GM18507 (cell line): ENCODE measurements at places on chromosomes 7 and 10.

- no peak for DNase-seq
Observed at GRCh38 chr7:45567713-45568112, 6.5 kb upstream of the ADCY1 start.

- DNase-seq: no peak
Observed at GRCh38 chr10:44828508-44829142, 82.5 kb upstream of the TMEM72 start.

- DNase-seq: no peak
Observed at GRCh38 chr10:113297226-113297625, 255.6 kb upstream of the HABP2 start.

GRCh38 chr7:90825779-90826178 lies 229.7 kb downstream of the CDK14 start:
- no peak for DNase-seq

GRCh38 chr10:58856508-58857240 lies 319.8 kb upstream of the PHYHIPL start:
- no peak for DNase-seq

- no peak for DNase-seq
Observed at GRCh38 chr7:105638902-105639495, 57.7 kb upstream of the EFCAB10 start.

- DNase-seq: no peak
Observed at GRCh38 chr7:77538281-77539212, 1.5 kb downstream of the PTPN12 start.

DNA sequence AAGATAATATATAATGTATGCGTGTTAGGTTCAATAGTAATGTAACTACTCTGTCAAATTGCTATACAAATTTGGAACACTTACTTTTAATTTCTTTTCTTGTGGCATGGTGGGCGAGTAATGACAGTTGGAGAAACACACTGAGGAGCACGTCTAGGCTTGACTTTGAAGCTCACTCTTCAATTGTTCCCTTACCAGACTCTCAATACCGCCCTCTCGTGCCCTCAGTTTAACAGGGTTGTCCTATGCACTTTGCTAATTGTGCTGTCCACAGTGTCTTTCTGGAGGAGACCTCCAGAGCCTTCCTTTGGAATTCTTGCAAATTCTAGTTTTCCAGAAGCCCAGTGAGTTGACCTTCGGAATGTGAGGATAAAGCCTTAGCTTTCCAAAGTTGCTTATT lies 107.2 kb upstream of the RELN start:
- no peak for DNase-seq

DNA sequence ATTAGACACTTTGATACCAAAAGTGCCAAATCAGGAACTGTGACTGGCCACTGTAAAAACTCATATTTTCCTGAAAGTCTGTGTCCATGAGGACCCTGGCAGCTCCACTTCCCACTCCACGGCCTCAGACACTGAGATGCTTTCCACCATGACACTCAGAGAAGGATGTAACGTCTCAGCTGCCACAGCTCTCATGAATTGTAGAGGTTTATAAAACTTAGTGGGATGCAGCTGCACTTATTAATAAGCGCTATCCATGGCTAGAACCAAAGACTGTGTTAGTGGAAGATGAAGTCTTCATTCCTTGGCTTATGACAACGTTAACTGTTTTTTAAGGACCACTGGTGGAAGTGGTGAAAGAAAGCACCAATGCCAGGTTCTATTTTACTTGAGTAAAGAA lies 121.0 kb downstream of the ITIH5 start:
- DNase-seq: no peak

GRCh38 chr7:130384841-130385599 lies 4.7 kb downstream of the CPA1 start:
- no peak for DNase-seq

GRCh38 chr10:97062456-97062855 lies 123.3 kb downstream of the SLIT1 start:
- DNase-seq: no peak

GRCh38 chr7:101542527-101543241 lies 86.4 kb downstream of the MYL10 start:
- peak; percentile 33 for DNase-seq
